ENCODE measurements at places on chromosomes 5 and 9. TPM values are rescaled to one million over a fixed set of nuclear protein-coding genes. Genes with fewer than 3 reads are reported as not detected.
A peak's percentile ranks its signal among the peaks of the same experiment; 100 is the strongest.

DNA sequence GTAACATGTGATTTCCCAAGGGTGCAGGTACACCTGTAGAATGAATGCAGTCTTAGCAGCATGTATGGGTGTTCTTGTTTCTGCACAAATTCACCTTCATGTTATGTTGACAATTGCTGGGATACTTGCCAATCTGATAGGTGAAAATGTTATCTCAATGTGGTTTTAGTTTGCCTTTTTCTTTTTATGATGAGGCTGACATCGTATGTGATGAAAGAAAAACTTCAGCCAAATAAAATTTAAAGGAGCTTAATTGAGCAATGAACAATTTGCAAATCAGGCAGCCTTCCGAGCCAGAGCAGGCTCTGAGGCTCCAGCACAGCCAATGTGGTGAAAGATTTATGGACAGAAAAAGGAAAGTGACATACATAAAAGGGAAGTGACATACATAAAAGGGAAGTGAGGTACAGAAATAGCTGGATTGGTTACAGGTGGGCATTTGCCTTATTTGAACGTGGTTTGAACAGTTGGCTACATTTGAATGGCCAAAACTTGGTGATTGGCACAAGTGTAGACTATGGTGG is 10.5 kb downstream of the TAL2 start:
- no peak for DNase-seq

DNA sequence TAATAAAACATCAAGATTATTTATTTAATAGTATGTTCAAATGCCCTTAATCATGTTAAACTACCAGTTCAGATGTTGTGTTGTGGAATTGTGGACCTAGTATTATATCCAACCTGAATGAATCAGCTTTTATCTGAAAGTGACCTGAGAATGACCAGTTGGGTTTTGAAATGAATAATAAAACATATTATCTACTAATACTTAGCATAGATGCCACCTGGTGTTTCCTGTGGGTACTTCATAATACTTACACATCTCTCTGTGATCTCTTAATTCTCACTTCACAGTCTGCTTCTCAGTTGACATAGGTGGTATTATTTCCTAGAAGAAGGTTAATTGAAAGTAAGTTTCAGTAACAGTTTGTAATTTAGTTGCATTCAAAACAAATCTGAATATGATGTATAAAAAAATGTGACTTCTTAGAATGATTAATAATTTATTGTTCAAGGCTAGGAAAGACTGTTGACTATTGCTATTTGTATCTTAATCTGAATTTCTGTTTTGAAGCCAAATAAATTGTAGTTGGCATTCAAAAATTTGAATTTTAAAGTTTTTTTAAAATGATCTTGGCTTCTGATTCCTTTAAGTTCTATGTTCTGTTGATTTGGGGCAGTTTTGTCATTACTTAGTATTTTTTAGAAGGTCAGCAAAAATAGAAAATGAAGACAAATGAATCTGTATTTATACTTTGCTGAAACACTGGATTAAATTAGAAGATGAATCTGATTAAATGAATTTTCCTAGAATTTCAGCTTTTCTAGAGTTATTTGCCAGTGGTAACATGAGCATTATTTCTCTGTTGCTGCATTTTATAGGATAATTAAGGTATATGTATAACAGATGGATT is 48.2 kb downstream of the KIF2A start:
- DNase-seq, result peak; percentile 57

DNA sequence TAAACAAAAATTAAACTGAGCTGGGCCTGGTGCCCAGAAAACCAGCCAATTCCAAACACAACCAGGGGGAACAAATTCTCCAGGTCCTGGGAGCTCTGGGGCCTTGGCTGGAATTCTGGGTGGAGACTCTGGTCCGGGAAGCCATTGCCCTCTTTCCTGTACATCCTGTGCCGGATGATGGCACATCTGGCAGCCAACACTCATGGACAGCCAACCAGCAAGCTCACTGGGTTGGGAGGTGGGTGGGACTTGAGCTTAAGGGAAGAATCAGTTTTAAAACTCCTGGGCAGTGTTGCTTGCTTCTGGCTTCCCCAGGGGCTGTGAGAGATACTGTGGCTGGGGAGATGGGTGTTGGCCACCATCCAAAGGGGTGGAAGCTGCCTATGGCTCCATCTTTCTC is 56.1 kb downstream of the PCDH1 start:
- DNase-seq, result peak; percentile 37

Gene RLN2
- not detected for total RNA-seq

DNA sequence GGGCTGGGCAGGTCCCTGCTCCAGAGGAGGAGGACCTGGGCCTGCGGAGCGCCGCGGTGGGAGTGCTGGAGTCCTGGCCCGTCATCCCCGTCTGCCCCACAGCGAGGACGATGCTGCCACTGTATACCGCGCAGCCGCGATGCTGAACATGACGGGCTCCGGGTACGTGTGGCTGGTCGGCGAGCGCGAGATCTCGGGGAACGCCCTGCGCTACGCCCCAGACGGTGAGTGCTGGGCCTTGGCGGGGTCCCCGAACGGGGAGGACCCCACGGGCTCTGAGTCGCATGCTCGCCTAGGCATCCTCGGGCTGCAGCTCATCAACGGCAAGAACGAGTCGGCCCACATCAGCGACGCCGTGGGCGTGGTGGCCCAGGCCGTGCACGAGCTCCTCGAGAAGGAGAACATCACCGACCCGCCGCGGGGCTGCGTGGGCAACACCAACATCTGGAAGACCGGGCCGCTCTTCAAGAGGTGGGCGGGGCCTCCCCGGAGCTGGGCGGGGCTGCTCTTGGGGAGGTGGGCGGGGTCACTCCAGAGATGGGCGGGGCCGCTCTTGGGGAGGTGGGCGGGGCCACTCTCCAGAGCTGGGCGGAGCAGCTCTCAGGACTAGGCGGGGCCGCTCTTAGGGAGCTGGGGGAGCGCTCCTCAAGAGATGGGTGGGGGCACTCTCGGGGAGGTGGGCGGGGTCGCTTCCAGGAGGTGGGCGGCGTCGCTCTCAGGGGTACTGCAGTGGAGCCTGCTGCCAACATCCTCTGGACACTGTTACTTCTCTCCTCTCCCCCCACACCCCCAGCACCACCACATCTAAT is 13.1 kb downstream of the LRRC26 start:
- no peak for DNase-seq

DNA sequence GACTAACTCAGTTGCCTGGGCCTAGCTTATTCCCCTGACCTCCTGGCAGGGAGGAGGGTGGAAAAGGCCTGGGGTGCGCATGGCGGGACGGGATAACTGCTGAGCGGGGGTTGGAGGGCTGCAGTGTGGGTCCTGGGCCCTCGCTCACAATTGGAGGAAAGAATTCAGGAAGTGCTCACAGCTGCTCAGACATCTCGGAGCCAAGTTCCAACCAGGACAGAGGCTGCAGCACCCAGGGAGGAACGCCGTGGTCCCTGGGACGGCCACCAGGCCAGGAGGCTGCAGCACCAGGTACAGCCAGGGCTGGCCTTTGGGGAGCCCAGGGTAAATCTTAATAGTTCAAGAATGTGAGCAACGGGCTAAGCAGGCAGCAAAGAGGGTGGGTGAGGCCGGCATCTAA is at the start of gene SPAAR:
Gene SPAAR (plus strand): TSS at position 217 of the 400 bp plus-strand sequence. CDS start 974 bp downstream, outside the sequence.
- no peak for DNase-seq

DNA sequence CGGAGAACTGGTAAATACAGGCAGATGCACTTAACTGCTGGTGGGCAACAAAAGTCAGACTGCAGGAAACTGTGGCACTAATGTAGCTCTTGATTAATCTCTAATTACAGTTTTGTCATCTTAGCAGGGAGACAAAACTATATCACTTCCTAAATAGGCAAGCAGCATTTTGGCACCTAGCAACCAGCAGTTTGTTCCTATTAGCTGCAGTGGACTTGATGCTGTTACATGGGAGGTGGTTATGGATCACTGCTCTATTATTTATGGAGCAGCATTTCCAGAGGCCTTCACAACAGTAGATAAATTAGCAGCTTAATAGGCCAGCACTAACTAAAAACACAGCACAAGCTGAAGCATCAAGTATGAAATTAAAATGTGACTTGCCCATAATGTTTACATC is 518.3 kb upstream of the ITGA1 start:
- no peak for DNase-seq

Gene ARAP3
- total RNA-seq, result 5.5 TPM

Gene NSG2
- total RNA-seq, result not detected

DNA sequence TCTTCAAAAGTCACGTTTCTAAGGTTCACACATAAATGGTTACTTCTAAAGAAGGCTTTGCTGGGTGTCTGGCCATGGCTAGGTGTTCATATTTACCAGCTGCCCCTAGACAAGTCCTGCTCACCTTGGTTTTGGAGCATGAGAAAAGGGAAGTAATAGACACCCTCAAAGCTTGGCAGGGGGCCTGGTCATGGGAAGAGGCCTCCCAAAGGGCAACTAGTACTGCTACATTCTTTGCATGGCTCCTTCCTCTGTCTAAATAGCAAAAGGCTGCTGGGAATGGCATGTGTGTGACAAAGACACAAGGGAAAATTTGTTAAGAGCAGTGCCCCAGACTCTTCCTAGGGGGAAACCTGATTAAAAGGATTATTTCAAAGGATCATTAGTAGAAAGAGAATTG is 93.4 kb downstream of the NRG2 start:
- DNase-seq, result no peak

GRCh38 chr5:172919525-172920446 is 39.4 kb upstream of the RPL26L1 start:
- peak; percentile 73 for DNase-seq

- DNase-seq, result no peak
Observed at GRCh38 chr5:57207681-57208080, 33.8 kb downstream of the GPBP1 start.

DNA sequence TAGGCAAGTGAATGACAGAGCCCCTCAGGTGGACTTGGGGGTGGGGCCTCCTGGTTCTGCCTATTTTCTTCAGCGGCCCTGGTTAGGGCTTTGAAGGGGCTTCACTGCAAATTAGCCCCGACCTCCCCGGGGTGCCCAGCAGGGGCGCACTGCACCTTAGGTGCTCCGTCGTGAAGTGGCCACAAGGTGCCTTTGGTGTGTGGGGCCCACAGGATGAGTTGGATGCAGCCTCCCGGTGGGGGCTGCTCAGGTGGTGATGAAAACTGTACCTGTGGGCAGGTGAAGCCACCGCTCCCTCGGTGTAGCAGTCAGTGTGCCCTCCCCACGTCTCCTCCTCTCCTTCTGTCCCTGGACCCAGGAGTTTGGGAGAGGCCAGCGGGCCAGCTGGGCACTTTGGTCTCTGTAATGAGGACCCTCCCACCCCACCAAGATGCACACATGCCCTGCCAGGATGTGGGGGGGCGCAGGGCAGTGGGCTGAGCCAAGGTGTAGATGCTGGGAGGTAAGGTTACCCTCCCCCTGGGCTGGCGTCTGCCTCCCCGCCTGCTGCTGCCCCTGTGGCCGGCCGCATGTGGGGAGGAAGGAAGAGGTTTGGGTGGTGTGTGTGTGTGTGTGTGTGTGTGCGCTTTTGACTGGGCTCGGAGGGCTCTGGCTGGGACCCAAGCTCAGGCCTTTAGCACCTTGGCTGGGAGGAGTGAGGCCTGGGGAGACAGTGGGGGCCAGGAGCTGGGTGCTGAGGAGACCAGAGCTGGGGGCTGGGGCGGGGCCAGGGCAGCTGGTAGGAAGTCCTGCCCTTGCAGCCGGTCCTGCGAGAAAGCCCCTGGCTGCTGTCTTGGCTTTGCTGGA is 55.6 kb downstream of the RXRA start:
- DNase-seq, result peak; percentile 46

Gene SPAAR
- total RNA-seq, result not detected

DNA sequence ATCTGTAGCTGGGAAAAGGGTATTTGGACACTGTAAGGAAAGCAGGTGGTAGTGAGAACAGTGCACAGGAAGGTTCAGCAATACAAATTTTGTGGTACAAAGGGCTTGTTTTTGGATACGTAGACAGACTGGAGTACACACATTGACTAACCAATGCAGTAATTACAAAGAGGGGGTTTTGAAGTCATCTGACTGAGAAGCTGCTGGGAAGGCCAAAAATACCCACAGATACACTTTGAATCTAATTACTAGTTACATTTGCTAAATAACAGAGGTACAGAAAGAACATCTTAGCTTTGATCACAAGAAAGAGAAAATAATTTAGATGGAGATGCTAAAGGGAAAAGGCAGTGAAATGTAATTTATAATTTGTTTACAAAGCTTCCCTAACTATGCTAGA is 45.9 kb downstream of the PKD2L2 start:
- no peak for DNase-seq

GRCh38 chr5:125390326-125390725 is 643.9 kb upstream of the ZNF608 start:
- no peak for DNase-seq

GRCh38 chr9:137715321-137715720 is 96.5 kb downstream of the EHMT1 start:
- DNase-seq, result no peak

GRCh38 chr9:130043654-130044623 is 950 bp upstream of the FNBP1 start:
- no peak for DNase-seq

Gene OTULINL
- total RNA-seq, result 24.7 TPM

Gene ADAMTS13
- not detected for total RNA-seq

DNA sequence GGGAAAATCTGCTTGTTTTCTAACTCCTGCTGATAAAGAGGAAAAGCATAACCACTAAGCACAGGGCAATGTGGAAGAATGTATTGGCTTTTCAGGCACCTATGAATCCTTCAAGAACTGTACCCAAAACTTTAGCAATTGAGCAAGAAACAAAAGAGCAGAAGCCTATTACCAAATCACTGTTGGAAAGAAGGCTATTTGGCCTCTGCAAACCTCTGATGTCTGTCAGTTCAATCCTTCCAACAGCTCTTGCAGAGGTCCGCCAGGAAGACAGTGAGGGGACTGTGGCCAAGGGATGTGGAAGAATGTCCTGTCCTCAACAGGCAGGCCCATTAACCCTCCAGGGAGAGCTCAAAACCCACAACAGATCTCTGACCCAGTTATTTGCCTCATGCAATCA is 328.6 kb downstream of the ENC1 start:
- no peak for DNase-seq

GRCh38 chr5:37015795-37016666 is 139.5 kb downstream of the NIPBL start:
- DNase-seq, result no peak

Gene SPATA31D4
- not detected for total RNA-seq

DNA sequence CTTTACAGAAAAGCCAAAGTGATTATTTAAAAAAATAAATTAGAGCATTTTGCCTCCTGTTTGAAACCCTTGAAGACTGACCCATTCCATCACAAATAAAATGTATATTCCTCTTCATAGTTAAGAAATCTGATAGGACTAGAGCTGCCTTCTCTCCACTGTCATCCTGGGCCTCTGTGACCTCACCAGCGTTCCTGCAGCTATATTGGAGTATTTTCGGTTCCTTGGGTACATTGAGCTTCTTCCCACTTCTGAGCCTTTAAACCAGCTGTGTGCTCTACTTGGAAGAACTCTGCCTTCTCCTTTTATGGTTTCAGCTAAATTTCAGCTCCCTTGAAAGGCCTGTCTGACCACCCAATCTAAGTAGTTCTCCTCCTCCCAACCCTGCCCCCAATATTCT is 99.1 kb upstream of the ABCA1 start:
- no peak for DNase-seq

GRCh38 chr9:17864951-17865350 is 286.1 kb downstream of the SH3GL2 start:
- no peak for DNase-seq

Gene NEURL1B
- 2.3 TPM for total RNA-seq

- no peak for DNase-seq
Observed at GRCh38 chr9:120974921-120975320, 48.3 kb upstream of the TRAF1 start.

All from M059J (cell line).